Naive thymus-derived CD8-positive, alpha-beta T cell (primary cell): ENCODE measurements at places on chromosomes 5 and 9.

DNA sequence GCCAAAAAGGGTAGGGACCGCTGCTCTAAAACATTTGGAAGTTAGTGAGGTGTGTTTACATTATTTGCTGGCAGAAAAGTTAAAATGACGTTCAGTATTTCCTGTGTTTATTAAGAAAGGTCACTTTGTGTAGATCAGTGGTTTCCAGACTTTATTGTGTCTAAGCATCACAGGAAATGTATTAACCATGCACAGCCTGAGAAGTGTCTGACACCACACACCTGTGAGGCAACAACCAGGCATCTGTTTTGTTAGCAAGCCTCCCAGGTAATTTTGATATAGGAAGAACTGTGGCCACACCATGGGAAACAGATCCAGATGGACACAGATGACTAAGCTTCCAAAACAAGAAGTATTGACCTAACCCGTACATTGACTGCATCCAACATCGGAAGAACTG, 12.0 kb downstream of the TTC1 start:
- no peak for DNase-seq

- DNase-seq, result no peak
These were observed 56.6 kb downstream of the NDUFS4 start for GRCh38 chr5:53616939-53617549.

DNA sequence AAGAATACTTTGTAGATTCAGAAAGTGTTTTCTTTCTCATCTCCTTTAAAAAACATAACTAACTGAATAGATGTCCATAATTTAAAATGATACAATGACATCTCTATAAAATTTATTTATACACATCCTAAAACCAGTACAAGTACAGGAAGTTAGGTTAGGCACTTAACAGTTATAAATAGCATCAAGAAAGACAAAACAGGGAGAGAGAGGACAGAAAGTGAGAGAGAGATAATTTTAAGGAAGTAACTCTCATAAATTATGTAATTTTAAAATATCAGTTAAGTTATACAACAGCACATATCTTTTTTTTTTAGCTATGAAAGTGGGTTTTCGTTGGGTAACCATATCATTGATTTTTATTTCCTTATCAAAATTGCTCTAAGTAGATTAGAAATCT, 1068.6 kb downstream of the TAF11L14 start:
- DNase-seq, result no peak

DNA sequence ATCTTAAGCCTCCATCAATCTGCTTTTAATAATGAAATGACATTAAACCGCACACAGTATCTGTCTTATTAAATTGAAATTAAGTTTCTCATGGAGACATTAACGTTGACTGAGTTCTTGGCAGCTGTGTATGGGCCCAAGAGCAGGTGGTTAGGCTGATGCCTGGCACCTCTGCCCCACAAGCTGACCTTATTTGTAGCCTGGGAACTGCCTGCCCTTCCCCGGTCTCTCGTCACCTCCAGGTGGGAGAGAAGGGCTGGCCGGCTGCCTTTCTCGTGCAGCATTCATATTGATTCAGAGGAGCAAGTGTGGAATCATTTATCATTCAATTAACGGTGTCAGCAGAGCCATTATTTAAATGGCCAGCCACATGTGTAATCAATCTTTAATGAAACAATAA, 53.0 kb upstream of the FCN1 start:
- no peak for DNase-seq

DNA sequence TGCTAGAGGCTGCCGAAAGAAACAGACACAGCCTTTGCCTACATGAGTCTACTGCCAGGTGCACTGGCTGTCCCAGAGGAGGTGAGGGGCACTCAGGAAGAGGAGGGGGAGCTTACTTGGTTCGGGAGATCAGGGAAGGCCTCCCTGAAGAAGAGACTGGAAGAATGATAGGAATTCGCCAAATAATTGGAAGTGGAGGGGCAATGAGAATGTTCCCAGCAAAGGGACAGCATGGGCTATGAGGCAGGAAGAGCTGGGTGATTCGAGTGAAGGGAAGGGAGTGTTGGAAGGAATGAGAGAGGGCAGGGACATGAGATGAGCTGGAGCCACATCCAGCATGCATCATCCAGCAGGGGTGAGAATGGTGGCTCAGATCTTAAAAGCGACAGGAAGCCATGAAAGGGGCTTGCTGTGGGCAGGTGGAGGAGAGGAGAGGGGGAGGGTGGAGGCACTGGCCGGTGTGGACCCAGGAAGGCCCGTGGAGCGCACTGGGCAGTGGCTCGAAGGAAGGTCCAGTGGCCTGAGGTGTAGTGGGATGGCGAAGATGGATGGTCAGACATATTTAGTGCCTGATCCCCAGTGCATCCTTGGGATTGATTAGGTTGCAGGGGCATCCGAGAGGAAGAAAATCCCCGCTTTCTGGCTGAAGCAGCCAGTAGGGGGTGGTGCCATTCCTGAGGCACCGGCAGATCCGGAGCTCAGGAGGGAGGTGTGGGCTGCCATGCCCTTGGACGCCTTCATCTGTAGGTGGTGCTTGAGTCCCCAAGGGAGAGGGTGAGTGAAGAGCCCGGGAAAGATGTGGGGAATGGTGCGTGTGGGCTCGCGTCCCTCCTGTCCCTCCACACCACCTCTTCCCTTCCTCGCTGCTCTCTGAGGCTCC, 53.5 kb upstream of the GARNL3 start:
- DNase-seq, result no peak

DNA sequence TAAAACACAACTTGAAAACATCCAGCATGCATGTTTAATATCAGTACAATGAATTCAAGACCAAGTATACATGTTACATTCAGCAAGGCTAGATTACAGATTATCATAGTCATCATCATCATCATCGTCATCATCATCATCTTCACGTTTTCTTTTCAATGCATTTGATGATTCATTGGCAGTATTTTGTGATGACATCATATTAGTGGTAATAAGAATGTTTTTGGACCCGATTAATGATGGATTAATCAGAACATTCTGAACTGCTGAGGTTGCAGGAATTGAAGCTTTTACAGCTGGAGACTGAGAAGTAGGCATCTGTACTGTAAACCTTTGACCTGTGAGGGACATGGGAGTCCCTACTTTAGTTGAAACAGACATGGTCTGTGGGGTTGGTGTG, 4.5 kb downstream of the AK6 start:
- DNase-seq, result no peak

- no peak for DNase-seq
These were observed 3.2 kb downstream of the ELL2 start for GRCh38 chr5:95958310-95959014.

DNA sequence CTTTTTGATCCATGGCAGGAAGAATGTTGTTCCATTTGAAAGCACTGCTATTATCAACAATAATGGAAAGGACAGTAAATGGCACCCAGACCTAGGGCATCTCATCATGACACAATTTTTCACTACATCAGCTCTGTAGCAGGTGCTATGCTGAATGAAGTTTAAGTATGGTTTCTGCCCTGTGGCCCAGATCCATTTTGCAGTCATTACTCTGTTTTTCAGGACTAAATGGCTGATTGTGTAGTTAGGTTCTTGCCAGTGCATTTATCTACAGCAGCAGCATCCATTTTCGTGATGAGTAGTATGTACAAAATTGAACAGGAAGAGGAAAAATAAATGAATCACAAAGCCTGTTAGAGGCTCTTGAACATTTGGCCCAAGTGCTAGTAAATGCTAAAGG, 270.5 kb upstream of the CD180 start:
- no peak for DNase-seq

GRCh38 chr9:128254855-128255759, 20.7 kb downstream of the GOLGA2 start:
- peak; percentile 55 for DNase-seq

DNA sequence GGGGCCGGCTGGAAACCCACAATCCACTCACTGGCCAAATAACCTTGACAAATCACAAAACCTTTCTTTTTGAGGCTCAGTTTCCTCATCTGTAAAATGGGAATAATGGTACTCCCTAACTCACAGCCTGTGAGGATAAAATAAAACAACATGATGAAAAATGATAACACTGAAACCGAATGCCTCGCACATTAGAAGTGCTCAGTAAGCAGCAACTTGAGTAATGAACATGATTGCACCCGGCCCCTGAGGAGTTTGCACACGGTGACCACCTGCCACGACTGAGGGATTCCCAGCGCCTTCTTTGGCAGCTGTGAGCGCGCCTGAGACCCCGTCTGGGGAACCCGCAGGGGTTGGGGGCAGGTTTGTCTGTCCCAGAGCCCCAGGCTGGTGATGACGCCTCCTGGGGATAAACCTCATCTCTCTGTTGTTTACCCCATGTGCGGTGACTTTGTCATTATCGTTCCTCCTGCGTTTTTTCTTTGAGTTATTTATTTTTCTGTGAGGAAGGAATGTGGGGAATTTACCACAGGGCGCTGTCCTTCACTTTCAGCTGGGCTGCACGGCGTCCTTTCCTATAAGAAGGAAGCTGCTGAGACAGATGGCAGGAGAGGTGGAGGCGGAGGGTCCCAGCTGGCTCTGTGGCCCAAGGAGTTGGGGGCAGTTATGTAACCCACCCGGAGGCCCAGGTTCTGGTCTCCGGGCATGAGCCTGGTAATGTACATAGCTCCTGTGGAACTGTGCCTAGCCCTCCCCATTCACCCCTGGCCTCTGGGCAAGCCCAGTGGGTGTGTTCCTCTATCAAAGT, 3.0 kb upstream of the SYNPO start:
- no peak for DNase-seq

- no peak for DNase-seq
These were observed 661.6 kb downstream of the LRRC70 start for GRCh38 chr5:63240063-63240755.

- no peak for DNase-seq
These were observed 78.4 kb downstream of the SREK1 start for GRCh38 chr5:66222455-66222854.

DNA sequence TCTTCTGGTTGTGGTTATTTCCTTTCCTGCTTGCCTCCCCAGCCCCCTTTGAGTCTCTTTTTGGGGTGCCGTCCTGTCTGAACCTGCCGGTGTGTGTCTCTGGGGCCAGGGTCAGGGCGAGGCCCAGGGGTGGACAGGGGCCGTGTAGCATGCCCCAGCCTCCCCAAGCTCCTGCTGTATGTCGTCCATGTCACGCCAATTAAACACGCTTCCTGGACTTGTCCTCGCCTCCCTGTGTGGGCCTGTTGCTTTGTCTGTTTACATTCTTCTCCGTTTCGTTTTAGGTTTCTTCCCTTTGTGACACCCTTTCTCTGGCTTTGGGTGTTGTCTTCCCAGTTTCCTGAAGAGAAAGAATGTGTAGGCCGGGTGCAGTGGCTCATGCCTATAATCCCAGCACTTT, 28.5 kb upstream of the HMCN2 start:
- DNase-seq, result no peak

GRCh38 chr5:18321262-18321942, 687.1 kb downstream of the TAF11L14 start:
- DNase-seq, result no peak

- DNase-seq, result no peak
These were observed 571.2 kb upstream of the WWC1 start for GRCh38 chr5:167720259-167720658.

DNA sequence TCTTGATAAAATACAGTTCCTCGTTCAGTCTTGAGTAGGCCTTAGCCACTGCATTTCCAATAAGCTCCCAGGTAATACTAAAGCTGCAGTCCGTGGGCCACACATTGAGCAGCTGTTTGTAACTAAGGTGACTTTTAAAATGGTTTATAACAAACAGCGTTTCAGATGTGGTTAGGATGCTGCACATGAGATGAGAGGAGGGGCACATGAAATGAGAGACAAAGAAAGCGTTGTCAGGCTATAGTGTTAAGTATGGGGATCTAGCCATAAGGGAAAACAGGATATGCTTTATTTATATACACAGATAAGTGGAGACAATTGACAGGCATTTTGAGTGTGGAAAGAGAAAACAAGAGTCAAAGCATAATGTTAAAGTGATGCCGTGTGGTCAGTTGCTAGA, 89.9 kb downstream of the PAM start:
- DNase-seq, result no peak

DNA sequence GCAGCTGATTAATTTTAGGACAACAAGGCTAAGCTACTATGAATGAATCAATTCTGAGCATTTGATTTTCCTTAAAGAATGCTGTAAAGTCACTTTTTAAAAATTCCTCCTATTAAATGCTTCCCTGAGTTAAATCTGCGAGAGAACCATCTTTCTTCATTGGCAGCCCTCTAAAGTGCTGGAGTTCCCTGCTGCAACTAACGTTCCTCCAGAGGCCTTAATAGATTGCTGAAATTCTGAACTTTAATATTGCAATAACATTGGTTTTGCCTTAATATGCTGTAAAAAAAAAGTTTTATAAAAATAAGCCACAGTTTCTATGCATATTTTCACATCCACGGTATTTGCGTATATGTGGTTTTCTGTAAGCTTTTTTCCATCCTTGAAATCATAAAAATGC, 298.0 kb upstream of the PIK3R1 start:
- no peak for DNase-seq

DNA sequence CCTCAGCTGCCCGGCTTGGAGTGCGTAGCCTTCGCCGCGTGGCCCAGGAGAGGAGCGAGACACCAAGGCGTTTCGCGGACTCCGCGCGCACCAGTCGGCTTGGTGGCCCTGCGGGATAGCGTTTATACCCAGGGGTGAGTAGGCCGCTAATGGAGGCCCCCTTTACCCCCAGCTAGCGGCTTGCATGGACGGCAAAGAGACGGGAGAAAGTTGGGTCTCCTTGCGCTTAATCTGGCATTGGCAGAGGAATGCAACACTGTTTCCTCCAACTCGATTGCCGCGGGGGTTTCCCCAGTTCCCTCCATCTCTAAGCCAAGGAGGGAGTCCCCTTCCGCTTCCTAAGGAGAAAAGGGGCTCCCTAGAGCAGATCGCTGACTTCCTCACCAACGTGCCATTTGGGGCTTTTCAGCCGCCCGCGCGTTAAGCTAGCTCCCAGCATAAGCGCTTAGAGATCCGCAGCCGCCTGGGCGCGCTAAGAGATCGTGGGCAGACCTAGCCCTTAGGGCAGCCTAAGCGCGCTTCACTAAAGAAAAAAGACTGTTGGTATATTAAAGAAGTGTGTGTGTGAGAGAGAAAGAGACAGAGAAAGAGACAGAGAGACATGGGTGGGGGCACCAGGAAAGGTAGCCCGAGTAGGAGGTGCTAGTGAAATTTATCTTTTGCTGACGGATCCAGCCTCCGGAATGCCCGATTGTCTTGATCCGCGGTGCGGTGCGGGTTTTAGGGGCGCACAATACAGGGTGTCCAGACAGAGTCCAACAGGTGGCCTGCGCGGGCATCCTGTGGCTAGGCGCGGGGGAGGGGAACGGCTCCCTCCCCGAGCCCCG, 597.9 kb upstream of the SGCD start:
- no peak for DNase-seq

GRCh38 chr5:140261403-140262171, 41.3 kb downstream of the PFDN1 start:
- DNase-seq, result no peak

DNA sequence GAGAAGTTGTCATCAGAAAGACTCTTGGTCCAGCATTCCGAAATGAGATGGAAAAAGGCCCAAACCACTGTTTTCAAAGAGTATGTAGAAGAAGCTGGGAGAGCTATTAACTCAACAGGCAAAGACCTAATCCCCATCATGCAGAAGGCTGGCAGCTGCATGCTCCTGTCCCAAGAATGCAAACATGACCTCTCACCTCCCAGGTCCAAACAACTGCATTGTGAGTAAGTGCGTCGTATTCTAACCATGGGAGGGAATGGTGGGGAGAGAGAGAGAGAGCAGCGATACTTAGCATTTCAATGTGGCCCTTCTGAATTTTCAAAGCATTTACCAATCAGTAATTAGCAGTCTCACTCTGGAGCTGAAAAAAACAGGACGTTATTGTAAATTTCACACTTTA, 27.6 kb downstream of the TRPC7 start:
- DNase-seq, result no peak
